ENCODE measurements at places on chromosomes 11 and 22.

DNA sequence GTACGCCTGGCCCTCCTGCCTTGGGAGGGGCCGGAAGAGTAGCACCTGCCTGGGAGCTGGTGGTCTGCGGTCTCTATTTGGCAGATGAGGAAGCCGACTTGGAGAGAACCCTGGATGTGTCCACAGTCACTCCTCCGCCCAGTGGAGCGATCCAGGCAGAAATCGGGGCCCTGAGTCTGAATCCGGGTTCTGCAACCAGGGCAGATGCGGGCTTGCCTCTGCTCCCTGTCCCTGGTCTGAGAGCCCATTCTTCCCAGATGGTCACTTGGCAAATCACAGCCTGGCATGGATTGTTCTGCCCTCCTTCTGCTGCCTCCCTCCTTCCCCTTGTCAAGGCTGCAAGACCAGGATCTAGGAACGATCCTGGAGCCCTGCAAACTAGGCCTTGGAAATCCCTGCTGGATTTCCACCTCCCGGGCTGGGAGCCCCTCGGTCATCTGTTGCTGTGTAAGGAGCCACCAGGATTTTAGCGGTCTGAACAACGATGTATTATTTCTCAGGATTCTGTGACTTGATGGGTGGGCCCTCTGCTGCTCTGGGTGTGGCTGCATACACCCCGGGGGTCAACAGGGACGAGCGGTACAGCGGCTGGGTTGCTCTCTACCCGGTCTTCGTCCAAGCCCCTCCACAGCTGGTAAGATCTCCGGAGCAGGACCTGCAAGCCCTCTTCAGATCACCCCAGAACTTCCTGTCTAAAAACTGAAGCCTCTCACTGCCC lies 2.0 kb upstream of the ASCL2 start:
- DNase-seq = no peak

DNA sequence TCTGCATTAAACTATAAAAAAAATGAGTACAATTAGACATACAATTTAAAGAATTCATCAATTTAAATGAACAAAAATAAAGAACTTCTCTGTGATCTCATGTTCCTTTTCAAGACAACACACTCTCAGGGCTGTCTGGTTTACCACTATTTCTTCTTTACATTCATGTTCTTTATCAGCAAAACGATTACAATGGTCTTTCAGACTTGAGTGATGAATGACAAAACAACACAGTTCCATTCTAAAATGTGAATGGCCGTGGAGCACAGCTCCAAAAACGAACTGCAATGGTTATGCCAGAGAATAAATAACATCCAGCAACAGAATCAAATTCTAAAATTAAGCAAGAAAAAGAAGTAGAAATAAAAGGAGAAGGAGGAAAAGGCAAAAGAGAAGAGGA lies 113.1 kb downstream of the CADM1 start:
- no peak for DNase-seq

GRCh38 chr11:60315871-60316270 lies 11.2 kb upstream of the MS4A6E start:
- no peak for DNase-seq

DNA sequence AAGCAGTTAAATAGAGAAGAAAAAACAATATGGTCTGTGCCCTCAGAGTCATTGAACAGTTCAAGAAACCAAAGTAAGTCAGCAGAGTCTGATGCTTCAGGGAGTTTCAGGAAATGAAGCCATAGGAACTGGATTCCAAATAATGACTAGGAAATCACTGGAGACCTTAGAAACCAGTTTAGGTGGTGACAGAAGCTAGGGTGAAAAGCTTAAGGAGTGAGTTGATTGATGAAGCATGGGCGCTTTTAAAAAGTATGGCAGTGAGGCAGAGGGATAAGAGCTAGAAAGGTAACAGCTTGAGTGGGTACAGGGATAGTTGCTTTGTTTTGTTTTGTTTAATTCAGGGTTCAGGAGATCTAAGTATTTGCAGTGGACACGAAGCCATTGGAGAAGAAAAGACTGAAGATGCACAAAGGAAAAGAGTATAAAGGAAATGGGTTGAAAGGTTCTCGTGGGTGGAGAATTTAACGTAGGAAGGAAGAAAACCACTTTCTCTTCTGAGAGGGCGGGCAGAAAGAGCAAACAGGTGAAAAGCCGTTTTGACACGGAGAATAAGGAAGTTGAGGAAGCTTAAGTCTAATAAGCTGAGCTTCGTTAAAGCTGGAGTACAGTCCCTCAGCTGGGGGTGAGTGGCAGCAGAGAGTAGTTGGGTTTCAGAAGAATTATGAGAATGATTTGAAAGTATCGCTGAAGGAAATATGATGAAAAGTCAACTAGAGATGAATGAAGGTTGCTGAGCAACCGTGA lies 14.8 kb downstream of the SGSM3 start:
- peak; percentile 62 for DNase-seq

DNA sequence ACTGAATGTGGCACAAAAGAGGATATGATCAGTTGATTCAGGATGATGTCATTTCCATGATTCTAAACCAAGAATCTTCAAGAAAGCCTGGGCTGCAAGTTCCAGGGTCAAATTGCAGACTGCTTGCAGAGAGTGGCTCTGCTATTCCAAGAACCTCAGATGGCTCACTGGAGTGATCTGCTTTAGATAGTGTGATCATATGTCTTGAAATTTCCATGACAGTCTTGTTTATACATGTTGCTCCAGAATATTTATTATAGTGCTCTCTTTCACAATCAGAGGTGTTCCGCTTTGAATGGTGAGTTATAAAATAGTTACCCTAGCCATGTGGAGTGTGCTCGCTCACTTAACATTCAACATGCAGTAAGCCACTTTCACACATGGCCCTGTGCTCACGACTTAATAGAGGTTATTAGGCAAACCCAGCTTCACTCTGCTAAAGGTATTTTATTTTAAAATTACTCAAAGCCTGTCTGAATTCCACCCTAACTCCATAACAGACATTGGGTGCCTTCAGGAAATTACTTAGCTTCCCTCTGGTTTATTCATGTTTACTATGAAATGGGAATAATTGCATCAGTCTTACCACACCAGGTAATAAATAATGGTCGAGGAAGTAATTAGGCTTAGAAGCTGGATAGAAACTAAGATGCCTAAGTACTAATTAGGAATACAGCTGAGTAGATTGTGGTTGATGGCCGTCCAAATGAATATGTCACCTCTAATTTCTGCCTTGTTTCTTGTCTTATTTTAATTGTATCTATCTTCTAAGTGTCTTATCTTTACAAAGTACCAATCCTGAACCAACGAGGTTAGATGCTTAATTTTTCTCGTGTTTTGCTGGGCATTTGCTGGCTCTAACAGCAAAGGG lies 187.9 kb downstream of the ETS1 start:
- peak; percentile 22 for DNase-seq

GRCh38 chr11:130749216-130749615 lies 167.1 kb downstream of the SNX19 start:
- DNase-seq = no peak

DNA sequence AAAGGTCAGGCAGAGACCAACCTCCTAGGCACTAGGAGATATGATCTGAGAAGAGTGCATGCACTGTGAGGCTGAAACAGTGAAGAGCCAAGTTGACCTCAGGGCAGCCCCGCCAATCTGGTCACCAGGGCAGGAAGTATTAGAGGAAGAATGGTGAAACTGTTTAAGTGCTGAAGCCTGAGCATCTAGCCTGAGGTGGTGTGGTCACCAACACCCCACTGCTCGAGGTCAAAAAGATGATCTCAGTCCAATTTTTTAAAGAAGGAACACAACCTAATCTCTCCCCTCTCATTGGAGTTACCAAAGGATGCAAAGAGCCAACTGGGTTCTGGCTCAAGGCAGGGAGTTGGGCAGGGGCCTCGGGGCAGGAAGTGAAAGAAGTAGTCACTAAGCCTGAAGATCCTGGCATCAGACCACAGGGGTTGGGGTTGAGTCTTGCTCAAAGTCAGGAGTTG lies 4.0 kb downstream of the APBB1 start:
- peak; percentile 70 for DNase-seq

- DNase-seq = no peak
Observed at GRCh38 chr11:122423273-122423672, 232.2 kb upstream of the UBASH3B start.

- DNase-seq = no peak
Observed at GRCh38 chr22:44033287-44033686, 9.2 kb downstream of the PARVB start.

DNA sequence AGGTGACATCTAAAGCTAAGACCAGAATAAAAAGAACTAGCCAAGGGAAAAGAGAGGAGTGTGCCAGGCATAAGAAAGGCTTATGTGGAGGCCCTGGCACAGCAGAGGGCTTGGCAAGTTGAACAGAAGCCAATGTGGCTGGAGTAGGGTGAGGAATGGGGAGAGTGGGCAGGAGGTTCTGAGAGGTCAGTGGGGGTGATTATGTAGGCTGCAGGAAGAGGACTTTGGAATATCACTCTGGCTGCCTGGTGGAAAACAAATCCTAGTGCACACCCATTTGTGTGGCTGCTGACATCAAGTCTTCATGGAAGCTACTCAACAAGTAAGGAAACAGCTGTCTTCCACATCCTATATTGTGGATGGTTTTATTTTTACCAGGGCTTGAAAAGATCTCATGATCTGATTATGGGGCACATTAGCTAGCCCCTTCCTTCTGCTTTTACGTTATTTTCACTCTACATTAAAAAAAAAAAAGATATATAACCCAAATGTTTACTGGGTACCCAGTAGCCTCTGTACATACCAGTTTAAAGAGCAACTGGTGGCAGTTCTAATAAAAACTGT lies 3.4 kb downstream of the MRPL16 start:
- no peak for DNase-seq

GRCh38 chr11:18366286-18366685 lies 28.1 kb upstream of the LDHA start:
- no peak for DNase-seq

DNA sequence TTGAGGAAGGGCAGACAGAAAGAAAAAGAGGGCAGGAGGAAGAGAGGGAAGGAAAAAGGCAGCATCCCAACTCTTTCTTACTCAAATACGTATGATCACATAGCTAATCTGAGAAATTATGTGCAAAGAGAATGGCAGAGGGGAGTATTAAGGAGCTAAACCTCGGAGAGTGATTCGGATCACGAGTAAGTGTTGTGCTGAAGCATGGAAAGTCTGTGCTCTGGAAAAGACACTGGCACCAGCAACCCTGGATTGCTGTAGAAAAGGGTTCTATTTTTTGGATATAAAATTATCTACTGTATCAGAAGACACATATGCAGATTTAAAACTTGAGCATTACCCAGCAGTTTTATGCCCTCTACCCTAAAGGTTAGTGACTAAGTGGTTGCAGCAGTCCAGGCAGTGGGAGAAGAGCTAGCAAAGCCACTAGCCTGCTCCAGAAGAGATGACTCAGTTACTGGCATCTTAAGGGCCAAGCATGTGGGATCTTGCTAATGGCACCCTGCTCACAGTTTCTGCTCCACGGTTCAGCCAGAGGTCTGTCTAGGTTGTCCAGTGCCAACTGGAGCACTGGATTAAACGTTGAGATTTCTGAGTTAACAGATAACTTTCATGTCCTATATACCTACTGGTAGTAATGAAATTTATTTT lies 151.7 kb downstream of the SWAP70 start:
- DNase-seq = no peak

- DNase-seq = no peak
Observed at GRCh38 chr11:35147235-35147634, 8.3 kb downstream of the CD44 start.

DNA sequence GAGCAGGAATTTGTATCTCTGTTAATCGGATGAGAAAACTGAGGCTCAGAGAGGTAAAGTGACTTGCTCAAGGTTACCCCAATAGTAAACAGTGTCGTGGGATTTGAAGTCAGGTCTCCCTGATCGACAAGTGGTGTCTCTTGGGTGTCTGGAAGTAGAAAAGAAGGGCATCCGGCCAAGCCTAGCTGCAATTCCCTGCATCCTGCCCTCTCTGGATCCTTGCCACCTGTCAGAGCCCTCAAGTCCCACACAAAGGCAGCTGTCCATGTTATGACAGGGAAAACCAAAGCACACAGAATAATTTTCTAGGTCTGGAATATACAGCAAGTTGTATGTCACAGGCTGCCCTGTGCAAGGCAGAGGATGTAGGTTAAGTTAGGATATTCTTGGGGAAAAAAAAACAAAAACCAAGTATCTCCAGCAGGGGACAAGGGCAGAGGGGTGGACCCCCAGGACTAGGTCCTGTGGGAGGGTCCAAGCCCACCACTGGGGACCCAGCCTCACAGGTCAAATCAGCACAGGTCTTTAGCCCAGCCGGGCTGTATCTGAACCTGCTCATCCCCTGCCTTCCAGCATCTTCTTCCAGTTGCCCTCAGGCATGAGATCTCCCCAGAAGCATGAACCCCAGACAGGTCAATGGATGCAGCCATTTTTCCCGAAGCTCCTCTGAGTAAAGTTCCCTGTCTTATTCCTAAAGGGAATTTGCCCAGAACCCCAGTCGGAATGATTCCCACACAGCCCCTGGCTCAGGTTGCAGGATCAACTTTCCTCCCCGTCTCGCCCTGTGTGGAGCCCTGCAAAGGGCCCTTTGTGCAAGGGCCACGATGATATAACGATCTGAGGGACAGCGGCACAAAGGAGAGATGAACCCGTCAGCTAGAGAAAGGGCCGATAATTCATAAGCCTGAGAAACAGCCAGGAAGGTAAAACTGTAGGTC lies 15.0 kb downstream of the USH1C start:
- no peak for DNase-seq

DNA sequence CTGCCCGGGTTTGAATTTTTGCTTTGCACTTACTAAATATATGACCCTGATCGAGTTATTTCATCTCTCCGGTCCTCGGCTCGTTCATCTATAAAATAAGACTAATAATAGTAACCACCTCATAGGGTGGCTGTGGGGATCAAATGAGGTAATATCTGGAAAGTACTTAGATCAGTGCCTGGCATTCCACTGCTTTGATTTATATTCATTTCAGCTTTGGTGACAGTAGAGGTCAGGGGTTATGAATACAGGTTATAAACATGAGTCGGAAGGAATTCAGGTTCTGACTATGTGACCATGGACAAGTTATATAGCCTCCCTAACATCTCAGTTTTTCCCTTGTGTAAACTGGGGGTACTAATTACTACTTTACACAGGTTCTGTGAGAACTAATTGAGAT lies 2.9 kb upstream of the TEAD1 start:
- no peak for DNase-seq

- DNase-seq = no peak
Observed at GRCh38 chr22:37931893-37932389, 21.5 kb downstream of the C22orf23 start.

DNA sequence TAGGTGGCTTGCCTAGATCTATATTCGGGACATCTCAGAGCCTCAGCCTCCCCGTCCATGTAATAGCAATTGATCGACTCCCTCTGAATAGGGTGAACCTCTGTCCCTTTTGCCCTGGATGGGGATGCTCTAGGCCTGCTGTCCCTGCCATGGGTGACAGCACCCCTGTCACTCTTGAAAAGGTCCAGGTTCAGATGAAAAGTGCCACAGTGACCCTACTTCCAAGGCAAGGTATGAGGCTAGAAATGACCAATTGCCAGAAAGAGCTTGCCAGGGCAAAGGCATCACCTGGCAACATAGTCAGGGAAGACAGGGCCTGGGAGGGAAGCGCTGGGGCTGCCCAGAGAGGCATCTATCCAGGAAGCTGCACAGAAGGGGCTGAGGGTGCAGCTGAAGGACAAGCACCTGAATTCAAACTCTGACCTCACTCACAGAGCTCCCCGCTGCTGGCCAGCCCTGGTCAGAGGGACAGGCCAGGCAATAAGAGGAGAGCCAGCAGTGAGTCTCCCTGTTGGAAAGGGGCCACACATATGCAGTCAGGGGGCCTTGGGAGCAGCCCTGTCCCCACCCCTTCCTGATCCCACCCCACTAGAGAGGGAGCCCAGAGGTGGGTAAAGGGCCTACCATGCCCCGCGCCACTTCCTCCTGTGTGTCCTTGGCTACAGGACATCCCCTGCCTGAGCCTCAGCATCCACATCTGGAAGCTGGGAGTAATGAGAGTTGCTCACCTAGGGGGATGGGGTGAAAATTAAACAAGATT lies 9.0 kb upstream of the APOBEC3A start:
- no peak for DNase-seq
